Activated T-helper 1 cell treated with anti-CD3 and anti-CD28 coated beads, Interleukin-2, amount 50 U/mL, for 16 hours (primary cell): ENCODE measurements at places on chromosomes 2 and 18.

GRCh38 chr18:68034296-68034695 is 517.8 kb upstream of the DSEL start:
- no peak for DNase-seq

- no peak for DNase-seq
Measured at GRCh38 chr2:65357095-65357958, 75.1 kb downstream of the SPRED2 start.

DNA sequence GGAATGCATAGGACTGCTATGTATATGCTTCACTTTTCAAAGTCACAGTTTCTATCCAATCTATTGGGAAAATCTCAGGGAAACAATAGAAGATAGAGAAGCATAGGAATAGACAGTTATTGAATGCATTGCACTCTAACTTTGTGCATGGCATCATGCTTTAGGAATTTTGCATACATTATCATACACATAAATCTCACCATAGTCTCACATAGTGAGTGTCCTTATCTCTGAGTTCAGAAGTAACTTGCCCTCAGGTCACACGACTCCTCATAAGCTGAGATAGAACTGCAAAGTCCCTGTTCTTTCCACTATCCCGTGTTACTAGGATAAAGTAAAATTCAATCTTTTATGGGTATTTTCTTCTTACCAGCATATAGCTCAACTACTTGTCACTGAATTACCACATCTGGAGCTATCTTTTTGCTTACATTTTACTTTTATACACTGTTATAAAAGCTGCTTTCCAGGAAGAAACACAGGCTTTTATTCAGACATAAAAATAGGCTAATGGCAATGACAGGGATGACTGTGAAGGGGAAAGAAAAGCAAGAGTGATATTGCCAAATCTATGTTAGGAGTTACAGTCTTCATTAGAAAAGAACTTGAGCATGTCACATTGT is 666.9 kb downstream of the XIRP2 start:
- no peak for DNase-seq

- no peak for DNase-seq
Measured at GRCh38 chr2:233468741-233469110, 97.9 kb downstream of the USP40 start.

- no peak for DNase-seq
Measured at GRCh38 chr18:31356025-31356424, 20.6 kb upstream of the DSG4 start.

- DNase-seq, result no peak
Measured at GRCh38 chr2:239166201-239166834, 234.5 kb downstream of the HDAC4 start.

DNA sequence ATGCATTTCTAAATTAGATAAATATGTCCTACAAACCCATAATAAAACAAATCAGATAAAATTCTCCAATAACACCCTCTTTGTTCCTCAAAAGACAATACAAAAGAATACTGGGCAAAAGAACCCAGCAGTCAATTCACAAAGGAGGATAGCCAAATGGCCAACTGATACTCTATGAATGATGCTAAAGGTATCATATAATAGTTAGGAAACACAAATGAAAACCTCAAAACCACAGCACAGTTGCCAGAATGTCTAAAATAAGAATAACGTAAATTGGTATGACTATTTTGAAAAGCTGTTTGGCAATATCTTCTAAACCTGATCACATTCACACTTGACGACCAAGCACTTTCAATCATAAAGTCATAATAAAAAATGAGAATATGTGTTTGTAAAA is 315.4 kb downstream of the CDH7 start:
- no peak for DNase-seq

- no peak for DNase-seq
Measured at GRCh38 chr18:25282282-25282681, 69.7 kb downstream of the ZNF521 start.

DNA sequence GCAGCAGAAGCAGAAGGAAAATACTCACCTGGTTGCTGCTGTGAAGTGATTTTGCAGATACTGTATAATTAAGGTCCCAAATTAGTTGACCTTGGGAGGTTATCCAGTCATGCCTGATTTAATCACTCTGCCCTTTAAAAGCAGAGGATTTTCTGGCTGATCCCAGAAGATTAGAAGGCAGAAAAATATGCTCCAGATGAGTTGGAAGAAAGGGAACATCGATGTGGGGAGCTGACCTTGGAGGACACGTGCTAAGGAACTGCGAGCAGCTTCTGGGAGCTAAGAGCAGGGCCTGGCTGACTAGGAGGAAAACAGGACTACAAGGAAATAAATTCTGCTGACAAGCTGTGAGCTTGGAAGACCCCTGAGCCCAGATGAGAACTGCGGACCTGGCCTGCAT is 13.3 kb upstream of the DYM start:
- no peak for DNase-seq

DNA sequence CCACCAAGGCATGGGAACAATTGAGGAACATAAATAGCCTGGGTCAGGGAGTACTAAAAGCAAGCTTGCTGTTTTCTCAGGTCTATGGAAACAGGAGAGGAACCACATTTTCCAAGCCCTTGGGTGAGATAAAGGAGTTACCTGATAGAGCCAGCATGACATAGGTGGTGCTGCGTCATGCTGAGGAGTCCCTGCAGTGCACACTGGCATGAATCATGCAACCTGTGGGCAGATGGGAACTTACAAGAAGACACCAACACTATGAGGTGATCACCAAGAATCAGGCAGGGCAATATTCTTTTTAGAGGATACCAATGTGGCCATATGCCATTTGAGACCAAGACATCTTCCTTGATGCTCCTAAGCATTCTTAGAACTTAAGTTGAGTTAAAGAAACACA is 531.8 kb downstream of the ZEB2 start:
- DNase-seq, result no peak
